Suprapubic skin (tissue), 4 donors: ENCODE measurements at places on chromosomes 5 and 9. TPM values are rescaled to one million over a fixed set of nuclear protein-coding genes. Genes with fewer than 3 reads are reported as not detected.

DNA sequence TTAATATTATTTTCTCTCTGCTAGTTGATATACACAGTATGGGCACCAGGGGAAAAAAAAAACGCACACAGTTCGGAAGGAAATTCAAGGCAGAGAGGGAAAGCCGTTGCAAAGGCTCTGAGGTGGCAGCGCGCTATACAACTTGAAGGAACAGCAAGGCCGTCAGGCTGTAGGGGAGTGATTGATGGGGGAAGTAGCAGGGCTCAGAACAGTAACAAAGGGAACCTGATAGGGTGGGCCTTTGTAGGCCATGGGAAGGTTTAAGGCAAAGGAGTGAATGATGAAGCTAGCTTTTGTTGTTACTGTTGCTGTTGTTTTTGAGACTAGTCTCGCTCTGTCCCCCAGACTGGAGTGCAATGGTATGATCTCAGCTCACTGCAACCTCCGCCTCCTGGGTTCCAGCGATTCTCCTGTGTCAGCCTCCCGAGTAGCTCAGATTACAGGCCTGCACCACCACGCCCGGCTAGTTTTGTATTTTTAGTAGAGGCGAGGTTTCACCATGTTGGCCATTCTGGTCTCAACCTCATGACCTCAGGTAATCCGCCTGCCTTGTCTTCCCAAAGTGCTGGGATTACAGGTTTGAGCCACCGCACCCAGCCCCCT, 27.0 kb downstream of the AQP7 start:
- peak; percentile 38 for DNase-seq

- no peak for DNase-seq
Measured at GRCh38 chr5:103942587-103943186, 380.1 kb upstream of the NUDT12 start.

DNA sequence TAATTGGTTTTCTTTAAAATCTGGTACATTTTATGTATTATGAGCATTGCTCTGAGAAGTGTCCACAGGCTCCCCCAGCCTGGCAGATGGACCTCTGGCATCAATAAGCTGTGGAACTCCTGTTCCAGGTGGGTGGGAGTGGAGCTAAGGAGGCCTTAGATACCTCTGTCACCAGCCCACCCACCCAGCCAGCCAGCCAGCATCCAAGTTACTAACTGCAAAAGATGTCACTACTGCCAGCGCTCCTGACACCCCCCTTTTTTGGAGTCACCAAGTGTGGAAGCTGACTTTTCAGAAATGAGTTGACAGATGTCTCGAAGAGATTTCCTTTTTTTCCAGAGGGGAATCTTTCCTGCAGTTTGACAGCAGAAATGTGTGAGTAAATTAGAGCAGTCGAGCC, 111.2 kb downstream of the GALNT10 start:
- no peak for DNase-seq

DNA sequence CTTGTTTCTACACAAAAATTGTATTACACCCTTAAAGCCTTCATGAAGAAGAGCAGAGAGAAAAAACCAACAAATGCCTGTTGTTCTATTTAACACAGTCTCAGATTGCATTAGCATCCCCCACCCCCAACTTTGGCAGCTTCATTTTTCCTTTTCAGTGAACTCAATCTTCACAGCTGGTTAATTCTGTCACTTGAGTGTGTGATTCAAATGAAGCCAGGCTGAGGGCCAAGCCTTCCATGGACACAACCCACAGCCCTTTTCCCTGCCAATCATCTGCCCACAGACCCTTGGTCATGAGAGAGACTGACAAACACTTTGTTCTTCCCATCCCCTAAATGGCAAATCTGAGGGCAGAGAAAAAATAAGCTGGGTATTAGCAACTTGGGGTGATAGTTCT, 217.5 kb upstream of the NMUR2 start:
- DNase-seq, result no peak

- DNase-seq, result peak; percentile 73
Measured at GRCh38 chr9:93058355-93059010, at the start of gene SUSD3. Gene SUSD3 (plus strand): TSS chr9:93058701. CDS start chr9:93058743, 42 bp downstream.

- DNase-seq, result no peak
Measured at GRCh38 chr9:16039218-16039987, 486.6 kb downstream of the CCDC171 start.

DNA sequence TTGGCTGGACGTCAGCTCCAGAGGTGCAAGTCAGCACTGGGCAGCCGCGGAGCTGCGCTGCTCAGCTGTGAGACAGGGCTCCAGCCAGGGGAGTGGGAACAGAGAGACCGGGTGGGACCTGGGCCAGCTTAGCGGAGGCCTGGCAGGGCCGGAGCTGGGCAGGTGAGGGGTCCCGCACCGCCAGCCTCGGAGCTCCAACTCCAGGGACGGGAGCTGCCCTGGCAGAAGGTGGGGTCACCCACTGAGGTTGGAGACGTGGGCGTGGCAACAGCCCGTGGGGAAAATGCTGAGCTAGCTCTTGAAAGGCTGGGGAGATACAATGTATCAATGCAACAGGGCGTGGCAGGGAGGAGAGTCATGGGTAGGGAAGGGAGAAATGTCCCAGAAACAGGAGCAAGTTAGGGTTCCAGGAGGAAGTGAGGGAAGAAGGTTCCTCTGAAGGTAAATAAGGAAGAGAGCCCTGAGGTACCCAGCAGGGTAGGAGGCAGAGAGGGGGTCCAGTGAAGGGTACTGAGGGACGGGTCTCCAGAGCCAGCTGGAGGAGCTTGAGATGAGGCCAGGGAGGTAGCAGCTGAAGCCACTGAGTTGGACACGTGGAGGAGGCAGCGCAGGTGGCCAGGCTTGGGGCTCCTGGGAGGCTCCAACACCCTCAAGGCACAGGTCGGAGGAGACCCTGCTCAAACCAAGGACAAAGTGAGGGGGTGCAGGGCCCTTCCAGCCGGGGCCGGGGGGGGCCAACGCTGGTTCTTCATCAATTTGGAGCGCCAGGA, 736 bp upstream of the NKD2 start:
- DNase-seq, result peak; percentile 67

DNA sequence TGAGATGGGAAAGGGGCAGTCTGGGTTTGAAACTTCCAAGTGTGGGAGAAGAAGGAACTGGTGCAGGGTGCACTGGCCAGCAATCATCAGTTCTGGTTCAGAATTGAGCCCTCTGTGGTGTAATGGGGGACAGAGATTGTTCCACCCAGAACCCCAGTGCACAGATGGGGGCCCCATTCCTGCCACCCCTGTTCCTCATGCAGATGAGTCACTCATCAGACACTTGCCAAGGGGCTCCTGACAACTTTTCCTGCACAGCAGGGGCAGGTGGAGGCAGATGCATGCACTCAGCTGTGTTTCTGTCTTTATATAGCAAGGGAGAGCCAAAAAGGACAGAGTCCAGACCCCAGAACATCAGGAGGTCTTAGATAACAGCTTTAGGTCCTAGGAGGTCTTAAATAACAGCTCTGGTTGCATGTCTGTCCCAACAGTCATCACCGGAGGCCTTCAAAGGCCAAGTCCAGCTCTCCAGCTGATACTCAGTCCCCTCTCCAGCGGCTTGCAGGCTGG, 252.9 kb downstream of the HSPA4 start:
- no peak for DNase-seq

GRCh38 chr5:53032188-53032587, 43.0 kb downstream of the ITGA2 start:
- DNase-seq, result no peak

DNA sequence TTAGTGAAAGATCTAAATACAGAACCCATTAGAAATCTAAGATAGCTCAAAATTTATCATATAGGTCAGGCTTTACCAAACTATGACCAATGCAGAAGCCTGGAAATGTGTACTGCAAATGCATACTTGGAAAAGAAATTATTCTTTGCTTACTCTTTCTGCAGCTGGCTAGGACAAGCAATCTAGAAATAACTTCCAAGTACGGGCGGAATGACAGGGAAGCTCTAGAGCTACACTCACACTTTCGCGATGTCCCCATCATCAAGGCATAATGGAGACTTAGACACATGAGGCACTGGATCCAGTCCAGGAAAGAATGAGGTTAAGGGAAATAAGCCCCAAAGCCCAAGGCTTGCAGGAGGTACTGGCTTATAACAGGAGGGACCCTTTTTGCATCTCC, 22.4 kb upstream of the MAP1B start:
- no peak for DNase-seq

- DNase-seq, result no peak
Measured at GRCh38 chr9:39108145-39108544, 179.8 kb downstream of the CNTNAP3 start.

DNA sequence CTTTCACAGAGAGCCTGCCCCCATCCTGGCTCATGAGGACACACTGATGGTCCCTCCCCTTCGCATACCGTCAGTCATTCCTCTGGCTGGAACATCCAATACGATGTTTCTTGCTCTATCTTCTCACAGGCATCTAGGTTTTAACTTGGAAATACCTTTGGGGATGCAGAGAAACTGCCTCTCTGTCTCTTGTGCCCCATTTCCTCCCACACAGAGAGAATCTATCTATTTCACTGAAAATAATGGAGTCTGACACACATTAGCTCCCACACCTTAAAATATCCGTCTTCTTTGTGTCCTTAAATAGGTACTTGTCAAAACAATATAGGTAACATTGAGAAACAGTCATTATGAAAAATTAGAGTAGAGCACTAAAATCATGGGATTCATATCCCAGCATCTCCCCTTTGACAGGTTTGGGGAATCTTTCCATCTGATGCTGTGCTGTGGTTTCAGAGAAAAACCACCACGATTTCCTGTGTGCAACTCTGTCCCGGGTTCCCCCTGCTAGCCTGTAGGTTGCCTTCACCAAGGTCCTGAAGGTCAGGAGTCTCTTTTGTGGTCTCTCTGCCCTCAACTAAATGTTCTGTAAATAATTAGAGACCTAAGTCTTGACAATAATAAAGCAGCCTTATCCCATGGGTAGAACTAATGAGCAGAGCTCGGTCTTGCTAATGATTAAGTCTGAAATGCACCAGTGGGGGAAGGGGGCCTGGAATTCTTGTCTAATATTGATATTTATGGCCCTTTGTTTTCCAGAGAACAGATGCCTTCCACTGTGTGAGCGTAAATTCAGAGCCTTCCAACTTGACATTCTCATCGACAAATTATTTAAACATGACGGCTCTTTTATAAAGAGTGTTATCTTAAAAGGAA, 371.0 kb downstream of the ICE1 start:
- DNase-seq, result no peak

GRCh38 chr9:123208626-123209174, 59.7 kb downstream of the STRBP start:
- no peak for DNase-seq

DNA sequence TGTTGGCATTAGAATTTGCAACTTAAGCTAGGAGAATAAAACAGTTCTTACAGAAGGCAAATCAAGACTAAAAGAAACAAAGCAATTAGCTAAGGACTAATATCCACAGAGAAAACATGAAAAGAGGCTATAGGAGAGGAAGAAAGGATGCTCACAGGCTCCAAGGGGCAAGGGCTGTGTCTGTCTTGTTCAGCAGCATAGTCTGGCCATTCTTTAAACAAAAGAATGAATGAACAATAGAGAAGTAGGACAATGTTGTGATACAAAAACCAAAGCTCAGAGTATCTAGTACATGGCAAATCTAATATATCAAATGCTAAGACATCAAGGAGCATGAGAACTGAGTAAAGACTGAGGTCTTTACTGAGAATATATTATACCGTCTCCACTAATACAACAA, 39.5 kb downstream of the PLPP1 start:
- no peak for DNase-seq

GRCh38 chr9:123607479-123607878, 251.5 kb downstream of the CRB2 start:
- DNase-seq, result no peak

DNA sequence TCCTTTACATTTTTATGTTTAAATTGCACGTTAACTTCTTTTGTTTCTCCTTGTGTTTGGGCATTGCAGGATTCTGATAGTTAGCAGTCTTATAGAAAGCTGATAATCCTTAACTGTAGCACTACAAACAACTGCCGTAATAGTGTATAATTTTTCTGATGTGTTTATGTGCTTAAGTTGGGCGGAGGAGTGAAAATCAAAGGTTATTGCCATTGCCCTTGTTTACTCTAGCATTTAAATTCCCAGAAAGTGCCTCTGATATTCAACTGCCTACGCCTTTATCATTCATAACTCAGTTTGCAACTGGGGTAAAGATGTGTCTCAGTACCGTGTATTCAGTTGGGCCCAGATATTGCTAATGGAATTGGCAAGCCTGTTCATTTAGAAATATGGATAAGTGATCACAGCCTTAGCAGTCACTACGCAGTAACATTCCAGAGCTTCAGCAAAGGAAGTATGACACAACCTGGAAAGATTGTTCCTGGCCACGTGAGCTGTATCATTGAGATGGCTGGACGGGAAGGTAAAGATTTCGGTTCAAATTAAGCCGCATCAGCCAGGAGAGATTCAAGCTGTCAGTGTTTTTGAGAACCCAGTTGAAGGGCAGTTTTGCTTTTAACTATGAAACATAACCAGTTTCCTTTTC, 28.1 kb upstream of the LRRTM2 start:
- DNase-seq, result no peak

DNA sequence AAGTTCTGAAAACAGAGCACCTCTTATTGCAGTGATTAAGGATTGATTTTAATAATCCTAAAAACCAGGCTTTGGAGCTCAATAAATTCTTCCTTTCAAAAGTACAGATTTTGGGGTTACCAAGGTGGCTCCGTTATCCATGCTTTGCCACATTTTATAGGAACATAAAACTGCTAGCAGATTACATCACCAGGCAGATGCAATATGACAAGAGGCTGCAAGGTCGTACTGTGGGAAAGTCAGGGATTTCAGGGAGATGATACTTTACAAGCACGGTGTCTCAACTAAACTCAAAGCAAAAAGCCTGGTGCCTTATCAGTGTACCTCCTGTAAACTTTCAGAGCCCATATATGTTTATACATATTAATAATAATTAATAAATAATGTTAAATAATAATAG, 28.6 kb downstream of the ADAMTSL1 start:
- no peak for DNase-seq

AGXT2 gene
- not detected for total RNA-seq

ARSI gene
- total RNA-seq, result 3.3 TPM

PCDHGA11 gene
- total RNA-seq, result 14.3 TPM

NRG2 gene
- total RNA-seq, result 4.5 TPM

FSD1L gene
- total RNA-seq, result 1.8 TPM

CHSY3 gene
- 1.6 TPM for total RNA-seq

NEURL1B gene
- 40.9 TPM for total RNA-seq

HCN1 gene
- total RNA-seq, result 0.13 TPM
